ENCODE measurements at places on chromosomes 13 and 19.
A peak's percentile ranks its signal among the peaks of the same experiment; 100 is the strongest.

GRCh38 chr19:44951179-44952159 is 3.7 kb upstream of the CLPTM1 start:
- peak; percentile 67 for DNase-seq

DNA sequence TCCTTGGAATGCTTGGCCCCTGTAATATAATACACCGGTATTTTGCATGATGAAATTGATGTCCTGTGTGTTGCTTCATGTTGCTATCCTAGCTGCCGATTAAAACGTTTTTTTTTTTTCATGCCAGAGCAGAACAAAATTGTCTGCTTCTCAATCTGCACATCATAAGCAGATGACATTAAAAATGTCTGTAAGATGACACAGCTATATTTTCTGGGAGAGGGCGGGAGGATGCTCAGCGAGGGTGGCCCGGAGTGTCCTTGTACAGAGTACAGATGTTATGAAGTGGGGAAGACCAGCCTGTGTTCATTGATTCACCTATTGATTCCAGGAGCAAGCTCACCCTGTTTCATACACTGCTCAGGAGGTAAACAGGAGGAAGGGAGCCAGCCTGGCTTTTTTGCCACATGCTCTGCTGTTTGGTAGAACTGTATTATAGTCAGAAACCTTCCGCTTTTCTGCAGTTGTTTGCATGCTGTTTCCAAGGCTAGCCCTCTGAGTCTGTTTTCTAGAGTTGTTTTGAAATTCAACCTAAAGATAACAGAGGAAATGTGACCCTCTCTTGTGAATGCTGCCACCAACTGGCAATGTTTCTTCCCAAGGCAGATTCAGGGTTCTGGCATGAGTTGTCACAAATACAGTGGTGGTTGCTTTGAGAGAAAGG is 4.7 kb upstream of the IRS2 start:
- DNase-seq, result peak; percentile 82

GRCh38 chr13:112513761-112514160 is 74.2 kb downstream of the TUBGCP3 start:
- no peak for DNase-seq

- no peak for DNase-seq
Measured at GRCh38 chr13:25218019-25218418, 45.9 kb upstream of the AMER2 start.

DNA sequence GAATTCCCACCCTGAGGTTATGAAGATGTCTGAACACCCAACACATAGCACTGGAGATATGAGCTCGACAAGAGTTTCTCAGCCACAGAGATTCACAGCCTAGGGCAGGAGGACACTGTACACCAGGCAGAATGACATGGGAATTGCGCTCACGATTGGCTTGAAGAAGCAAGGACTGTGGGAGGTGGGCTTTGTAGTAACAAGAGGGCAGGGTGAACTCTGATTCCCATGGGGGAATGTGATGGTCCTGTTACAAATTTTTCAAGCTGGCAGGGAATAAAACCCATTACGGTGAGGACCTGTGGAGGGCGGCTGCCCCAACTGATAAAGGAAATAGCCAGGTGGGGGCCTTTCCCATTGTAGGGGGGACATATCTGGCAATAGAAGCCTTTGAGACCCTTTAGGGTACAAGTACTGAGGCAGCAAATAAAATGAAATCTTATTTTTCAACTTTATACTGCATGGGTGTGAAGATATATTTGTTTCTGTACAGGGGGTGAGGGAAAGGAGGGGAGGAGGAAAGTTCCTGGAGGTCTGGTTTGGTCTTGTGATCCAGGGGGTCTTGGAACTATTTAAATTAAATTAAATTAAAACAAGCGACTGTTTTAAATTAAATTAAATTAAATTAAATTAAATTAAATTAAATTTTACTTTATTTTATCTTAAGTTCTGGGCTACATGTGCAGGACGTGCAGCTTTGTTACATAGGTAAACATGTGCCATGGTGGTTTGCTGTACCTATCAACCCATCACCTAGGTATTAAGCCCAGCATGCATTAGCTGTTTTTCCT is 7.0 kb downstream of the KLK3 start:
- no peak for DNase-seq

- DNase-seq, result no peak
Measured at GRCh38 chr19:18091217-18091608, 4.5 kb upstream of the IL12RB1 start.

- peak; percentile 49 for DNase-seq
Measured at GRCh38 chr19:13689085-13689484, 75.2 kb upstream of the MRI1 start.

DNA sequence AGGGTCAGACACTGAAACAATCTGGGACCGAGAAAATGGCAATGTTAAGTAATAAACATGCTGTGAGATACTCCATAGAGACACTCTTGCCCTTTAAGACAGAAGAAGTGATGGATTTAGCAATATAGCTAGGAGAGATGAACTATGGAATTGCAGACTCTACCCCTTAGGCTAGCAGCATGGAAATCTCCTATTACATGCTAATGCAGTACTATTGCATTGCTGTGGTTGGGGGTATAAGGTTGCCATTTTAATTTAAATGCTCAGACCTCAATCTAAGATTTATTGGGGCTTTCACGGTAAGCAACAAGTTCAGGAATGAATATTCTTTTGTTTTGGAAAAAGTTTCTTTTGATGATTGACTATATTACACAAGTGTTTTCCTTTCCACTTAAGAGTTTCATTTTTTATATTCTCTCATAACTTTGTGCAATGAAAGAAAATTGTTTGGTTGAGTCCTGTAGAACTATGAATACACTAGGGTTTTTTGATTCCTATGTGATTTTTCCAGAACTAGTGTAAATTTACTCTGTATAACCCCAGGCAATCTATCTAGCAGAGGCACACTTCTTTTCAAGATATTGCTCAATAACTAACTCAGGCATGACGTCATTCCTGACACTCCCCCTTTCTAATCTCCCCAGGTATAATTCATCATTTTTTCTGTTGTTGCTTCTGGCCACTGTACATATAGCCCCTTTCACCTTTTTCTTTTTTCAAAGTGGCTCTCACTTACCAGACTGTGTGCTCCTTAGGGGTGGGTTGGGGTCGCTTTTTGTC is 394.7 kb upstream of the KLF12 start:
- no peak for DNase-seq

GRCh38 chr19:31491242-31491641 is 142.0 kb upstream of the TSHZ3 start:
- DNase-seq, result no peak

DNA sequence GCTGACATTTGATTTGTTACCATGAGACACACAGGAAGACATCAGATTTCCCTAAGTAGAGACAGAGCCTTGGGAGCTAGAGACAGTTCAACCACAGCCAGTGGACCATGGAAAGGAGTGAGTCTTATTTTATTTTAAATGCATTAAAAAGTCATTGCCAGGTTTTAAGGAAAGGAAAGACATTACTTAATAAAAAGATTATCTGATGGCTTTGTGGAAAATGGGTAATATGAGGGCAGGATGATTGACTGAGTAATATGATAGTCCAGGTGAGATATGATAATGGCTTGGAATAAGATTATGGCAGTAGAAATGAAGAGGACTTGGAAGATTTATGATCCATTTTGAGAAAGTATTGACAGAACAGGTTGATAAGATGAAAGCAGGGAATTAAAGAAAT is 580.1 kb downstream of the GPC5 start:
- DNase-seq, result no peak

DNA sequence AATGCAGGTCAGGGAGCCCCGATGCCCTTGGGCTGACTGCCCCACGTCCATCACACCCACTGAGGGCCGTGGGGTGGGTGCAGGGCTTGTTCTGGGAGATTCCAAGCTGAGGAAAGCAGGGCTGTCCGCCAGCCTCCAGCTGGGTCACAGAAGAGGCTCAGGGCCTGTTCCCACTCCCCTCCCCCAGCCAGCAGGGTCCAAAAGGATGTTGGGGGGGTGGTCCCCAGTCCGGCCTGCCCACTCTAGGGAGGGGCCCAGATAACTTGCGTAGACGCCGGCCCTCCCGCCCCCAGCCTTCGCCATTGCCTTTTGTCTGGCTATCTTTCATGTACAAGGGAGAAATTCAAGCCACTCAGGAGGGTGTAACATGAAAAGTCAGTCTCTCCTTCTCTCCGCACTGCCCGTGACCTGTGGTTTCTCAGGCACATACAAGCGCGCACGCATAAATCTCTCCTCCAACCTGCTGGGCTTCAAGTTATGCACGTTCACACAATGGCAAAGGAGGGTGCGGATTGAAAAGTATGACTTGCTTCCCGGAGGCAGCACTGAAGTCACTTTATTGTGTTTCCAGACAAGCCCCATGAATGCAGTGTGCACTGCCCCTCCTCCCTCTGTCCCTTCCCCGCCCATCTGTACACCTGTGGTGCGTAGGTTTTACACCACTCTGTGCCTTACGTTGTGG is 20.2 kb downstream of the CARM1 start:
- DNase-seq, result no peak

DNA sequence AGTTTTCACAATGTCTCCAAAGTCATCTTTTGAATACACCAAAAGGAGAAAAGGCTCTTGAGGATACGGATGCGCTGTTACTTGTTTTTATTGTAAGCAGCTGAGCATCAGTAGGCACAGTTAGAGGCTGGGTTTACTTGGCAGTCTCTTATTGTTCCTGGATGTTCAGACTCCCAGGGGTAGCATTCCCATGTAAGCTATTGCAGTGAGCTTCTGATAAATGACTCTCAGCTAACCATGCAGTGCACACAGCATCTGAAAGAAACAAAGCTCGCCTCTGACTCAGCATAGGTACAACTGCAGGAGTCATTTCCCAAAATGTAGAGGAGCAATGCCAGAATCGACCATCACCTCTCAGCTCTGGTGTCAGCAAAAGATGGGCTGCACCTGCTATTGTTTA is 84.8 kb downstream of the DCT start:
- no peak for DNase-seq

DNA sequence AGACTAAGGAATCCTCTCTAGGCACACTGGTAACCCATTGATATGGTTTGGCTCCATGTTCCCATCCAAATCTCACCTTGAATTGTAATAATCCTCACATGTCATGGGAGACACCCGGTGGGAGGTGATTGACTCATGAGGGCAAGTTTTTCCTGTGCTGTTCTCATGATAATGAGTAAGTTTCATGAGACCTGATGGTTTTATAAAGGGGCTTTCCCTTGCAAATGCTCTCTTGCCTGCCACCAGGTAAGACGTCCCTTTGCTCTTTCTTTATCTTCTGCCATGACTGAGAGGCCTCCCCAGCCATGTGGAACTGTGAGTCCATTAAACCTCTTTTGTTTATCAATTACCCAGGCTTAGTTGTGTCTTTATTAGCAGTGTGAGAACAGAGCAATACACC is 81.4 kb upstream of the GPC6 start:
- no peak for DNase-seq

DNA sequence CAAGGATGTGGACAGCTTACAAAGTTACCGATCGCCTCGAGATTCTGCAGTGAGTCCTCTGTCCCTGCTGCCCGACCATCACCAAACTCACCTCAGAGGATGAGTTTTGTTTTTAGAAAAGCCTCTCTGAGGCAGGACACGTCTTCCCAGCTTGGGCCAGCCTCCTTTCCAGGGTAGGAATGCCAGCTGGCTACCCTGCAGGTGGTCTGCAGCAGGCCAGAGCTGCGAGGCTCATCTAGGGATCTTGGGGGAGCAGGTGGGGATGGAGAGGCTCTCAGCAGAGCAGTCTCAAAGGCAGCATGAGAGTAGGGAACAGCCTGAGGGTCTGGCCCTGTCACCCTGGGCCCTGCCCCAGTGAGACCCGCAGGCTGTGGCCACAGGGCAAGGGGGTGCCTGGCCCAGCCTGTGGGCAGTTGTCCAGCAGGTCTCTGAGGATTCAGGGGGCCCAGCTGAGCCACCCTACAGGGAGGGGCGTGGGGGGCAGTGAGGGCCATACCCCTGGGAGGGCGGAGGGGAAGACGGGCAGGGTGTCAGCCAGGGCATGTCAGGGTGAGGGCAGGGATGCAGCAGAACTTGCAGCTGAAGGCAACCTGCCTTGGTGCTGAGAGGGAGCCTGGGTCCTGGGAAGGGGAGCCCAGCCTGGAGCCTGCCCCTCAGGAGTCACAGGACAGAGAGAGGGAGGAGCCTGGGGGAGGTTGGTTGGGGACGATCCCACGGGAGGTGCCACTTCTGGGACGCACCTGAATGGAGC is 57.3 kb upstream of the TPM4 start:
- no peak for DNase-seq

DNA sequence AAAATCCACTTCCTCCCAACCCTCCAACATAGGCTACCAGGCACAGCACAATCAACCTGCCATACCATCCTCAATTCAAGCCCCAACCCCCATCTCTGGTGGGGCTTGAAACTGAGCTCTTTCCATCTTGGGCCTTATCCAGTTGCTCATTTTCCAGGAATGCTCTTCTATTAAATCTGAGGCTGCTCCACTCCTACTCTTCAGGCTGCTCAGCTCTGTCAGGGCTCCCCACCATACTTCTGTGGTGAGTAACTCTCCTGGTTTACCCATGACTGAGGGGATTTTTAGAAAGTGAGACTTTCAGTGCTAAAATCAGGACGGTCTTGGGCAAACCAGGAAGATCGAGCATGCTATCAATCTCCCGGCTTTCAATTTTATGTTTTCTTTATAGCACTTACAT is 512.8 kb downstream of the LMO7 start:
- no peak for DNase-seq

DNA sequence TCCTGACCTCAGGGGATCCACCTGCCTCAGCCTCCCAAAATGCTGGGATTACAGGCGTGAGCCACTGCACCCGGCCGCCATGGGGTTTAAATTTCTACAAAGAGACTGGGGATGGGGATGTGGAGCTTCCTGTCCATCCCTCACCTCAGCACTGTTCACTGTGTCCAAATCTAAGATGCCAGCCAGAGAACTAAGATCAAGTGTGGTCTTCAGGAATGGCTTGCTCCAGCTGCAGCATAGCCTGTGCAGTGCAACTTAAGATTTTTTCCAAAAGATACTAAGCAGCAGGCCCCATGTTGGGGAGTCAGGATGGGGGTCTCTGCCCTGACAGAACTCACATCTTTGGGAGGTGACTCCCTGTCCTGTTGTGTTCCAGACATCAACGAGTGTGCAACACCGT is 9.3 kb downstream of the ADGRE5 start:
- no peak for DNase-seq

DNA sequence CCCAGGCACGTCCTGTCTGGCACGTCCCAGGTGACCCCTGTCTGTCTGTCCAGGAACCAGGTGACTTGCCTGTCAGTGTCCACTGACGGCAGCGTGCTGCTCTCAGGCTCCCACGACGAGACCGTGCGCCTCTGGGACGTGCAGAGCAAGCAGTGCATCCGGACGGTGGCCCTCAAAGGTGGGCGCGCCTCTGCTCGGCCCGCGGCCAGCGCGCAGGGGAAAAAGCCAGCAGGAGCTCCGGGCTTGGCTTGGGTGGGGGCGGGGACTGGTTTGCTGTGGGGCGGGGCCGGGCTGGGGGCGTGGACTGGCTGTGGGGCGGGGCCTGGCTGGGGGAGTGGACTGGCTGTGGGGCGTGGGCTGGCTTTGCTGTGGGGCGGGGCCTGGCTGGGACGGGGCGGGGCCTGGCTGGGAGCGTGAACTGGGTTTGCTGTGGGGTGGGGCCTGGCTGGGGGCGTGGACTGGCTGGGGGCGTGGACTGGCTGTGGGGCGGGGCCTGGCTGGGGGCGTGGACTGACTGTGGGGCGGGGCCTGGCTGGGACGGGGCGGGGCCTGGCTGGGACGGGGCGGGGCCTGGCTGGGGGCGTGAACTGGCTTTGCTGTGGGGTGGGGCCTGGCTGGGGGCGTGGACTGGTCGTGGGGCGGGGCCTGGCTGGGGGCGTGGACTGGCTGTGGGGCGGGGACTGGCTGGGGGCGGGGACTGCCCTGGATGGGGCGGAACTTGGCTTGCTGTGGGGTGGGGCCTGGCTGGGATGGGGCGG is 7.2 kb downstream of the WDR18 start:
- DNase-seq, result no peak
